ENCODE measurements at places on chromosomes 1 and 21.
A peak's percentile ranks its signal among the peaks of the same experiment; 100 is the strongest.

DNA sequence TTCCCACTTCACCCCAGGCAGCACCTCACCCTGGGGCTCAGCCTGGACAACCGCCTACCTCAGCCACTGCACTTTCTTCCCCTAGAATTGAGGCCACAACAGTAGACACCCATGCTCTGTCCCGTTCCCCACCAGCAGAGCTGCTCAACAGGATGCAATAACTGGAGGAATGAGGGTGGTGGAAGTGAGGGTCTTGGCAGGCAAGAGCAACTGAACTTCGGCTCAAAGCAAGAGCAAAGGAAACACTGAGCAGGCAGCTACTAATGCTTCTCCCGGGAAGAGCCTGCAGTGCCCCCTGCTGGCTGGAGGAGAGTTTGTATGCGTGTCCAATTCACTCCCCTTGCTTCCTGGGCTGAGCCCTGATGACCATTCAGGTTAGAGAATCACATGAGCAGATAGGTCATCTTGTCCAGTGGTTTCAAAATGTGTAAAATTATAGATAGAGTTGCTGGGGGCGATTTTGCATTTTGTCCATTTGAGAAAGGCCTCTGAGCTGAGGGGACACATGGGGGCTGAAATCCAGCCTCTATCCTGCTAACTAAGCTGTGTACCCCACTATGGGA, 13.9 kb downstream of the NT5C1A start:
- peak; percentile 67 for DNase-seq

GRCh38 chr1:46480959-46481646, 8.5 kb upstream of the DMBX1 start:
- peak; percentile 15 for DNase-seq

- DNase-seq: no peak
Measured at GRCh38 chr1:225451340-225451739, 23.5 kb upstream of the LBR start.

GRCh38 chr1:55334160-55334559, 119.0 kb upstream of the USP24 start:
- DNase-seq: no peak

GRCh38 chr1:151372058-151372934, at the start of gene SELENBP1:
TSS of gene SELENBP1 (minus strand) at chr1:151372705. CDS start at chr1:151372641, 64 bp downstream.
- DNase-seq: peak; percentile 61

Measured in adipocyte (in vitro differentiated cells).